Kasumi-1 (cell line): ENCODE measurements at places on chromosomes 12 and 14.

DNA sequence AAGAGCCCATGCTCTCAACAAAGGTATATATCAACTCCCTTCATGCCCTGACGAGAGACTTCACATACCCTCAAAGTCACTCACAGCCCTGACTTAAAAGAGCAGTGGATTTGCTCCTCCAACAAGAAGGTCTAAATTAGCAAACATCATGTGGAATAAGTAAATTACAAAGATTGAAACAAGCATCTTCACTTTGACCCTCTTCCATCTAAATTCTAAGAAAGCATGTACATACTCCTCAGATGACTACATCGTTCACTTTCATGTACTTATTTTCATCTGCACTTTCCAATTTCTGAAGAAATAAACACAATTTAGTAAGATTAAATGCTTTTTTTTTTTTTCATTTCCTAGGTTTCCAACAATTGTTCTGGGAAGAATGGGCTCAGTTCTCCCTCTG, 38.6 kb upstream of the KRR1 start:
- no peak for DNase-seq

- DNase-seq: no peak
Observed at GRCh38 chr12:85516667-85517325, 236.8 kb downstream of the ALX1 start.

GRCh38 chr12:10615532-10615931, 2.1 kb upstream of the MAGOHB start:
- no peak for DNase-seq

DNA sequence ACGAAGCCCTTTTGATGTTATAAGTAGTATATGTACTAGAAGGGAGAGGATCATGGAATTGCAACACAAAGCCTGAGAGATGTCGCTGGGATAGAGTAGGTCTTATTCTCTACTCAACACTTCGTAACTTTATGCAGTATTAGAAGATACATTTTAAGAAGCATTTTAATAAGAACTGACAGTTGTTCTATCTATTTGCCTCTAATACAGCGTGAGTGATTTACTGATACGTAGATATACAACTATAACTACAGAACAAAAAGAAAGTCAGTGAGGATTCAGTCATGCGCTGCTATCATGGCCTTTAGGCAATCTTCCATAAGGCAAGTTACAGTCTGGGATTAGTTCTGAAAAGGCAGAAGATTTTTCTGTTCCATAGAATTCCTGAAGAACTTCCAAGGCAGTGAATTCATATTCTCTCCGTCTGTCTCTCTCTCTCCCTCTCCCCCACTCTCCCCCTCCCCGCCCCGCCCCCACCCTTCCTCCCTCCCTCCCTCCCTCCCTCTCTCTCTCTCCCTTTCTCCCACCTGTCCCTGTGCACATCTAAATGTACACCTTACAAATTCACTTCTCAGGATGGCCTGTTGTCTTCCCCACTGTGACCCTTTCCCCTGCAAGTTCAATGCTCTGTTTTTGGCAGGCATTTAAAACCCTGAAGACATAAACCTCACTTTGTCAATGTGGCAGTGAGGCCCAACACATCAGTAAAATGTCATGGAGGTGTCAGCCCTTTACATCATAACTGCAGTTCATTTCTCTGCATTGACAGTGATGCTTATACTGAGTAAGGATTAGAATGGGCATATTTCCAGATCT, 470.6 kb downstream of the EGLN3 start:
- DNase-seq: no peak

GRCh38 chr12:52399756-52400155, 6.4 kb downstream of the KRT82 start:
- DNase-seq: no peak

DNA sequence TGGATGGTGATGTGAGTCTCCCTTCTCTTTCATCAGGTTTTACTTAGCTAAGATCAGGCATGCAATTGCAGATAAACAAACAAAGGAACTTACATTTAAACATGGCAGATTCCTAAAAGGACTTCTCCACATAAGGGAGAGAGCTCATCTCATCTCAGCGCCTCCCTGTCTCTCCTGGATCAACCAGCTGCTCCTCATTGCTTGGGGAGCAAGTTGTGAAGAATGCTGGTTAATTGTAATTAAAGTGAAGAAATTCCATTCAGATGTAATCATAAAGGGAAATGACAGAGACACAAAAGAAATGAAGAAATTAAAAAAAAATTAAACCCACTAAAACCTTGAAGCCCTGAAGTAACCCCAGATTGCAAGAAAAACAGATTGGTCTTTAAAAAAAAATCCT, 104.4 kb upstream of the DIO2 start:
- DNase-seq: no peak

DNA sequence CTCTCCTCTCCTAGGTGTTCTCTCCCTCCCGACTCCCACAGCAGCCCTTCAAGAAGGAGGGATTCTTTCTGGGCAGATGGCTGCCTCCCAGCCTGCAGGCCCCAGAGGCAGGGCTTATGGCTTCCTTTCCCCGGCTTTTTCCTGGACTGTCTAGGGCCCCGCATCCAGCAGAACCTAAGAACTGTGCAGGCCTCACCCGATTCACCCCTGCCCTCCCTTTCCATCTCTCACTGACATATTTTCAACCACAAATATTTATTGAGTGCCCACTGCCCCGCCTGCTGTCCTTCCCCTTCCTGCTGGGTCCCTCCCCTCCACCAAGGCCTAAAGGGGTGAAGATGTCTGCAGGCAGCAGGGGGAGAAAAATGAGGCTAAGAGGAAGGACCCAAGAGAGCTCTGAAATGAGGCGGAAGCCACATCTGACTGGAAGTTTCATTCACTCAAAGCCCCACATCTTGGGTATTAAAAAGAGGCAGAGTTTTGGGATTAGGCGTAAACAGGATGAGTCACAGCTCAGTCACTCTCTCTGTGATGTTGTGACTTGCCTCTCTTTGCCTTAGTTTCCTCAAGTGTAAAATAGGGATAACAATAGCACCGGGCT, 2.9 kb downstream of the SCNN1A start:
- peak; percentile 77 for DNase-seq

DNA sequence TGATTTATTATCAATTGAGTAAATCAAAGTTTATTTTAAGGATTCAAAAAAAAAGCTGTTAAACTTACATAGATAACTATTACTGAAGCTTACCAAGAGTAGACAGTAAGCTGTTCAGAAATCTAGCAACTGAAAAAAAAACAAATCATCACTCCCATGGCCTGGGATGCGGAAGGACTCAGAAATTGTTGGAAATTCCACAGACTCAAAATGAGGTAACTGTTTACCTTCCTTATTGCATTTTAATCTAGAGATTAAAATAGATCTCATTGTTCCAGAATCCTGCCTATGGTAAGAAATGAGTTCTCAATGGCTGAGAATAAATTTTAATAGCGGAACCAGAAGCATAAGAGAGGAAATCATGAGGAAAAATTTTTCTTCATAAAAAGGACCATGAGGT, 87.2 kb downstream of the PPM1H start:
- DNase-seq: no peak

GRCh38 chr14:75234173-75235115, 44.2 kb upstream of the FOS start:
- DNase-seq: peak; percentile 66

DNA sequence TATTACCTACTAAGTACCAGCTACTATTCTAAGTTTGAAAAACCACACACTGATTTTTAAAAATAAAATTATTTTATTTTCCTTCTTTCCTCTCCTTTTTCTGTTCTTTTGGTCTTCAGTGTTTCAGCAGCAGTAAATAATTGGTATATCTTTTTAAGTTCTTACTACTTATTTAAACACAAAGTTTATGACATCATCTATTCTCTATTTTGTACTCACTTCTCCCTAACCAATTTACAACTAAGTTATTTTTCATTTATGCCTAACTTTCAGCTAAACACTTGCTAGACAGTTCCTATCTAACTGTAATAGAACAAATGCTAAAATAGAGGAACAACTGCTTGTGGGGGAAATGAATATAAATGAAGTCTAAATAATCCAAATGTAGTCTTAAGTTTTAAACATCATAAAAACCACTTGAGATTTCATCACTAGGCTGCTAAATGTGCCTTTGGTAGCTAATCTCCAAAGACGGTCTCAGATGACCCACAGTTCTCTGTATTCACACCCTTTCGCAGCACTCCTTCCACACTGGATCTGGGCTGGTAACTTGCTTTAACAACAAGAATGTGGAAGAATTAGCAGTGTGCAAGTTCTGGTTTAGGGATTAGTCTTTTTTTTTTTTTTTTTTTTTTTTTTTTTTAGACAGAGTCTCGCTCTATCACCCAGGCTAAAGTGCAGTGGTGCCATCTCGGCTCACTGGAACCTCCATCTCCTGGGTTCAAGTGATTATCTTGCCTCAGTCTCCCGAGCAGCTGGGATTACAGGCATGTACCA, 41.0 kb downstream of the TFCP2 start:
- peak; percentile 11 for DNase-seq

GRCh38 chr12:12022306-12022936, 48.3 kb upstream of the BCL2L14 start:
- DNase-seq: no peak

DNA sequence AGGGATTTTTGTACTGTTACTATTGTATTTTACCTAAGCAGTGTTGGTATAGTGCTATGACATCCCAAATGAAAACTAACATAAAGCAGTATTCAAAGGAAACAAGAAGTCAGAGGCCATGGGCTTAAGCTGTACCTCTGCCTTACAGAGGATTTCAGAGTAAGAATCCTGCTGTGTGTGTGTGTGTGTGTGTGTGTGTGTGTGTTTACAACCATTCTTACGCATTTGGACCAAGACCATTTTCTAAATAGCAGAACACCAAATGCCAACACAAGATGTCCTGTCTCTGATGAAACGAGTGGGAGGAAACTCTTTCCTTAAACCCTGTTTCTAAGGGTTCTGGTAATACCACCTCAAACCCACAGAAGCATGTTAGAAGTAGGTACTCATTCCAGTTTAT, 64.4 kb downstream of the PPP1R36 start:
- no peak for DNase-seq

DNA sequence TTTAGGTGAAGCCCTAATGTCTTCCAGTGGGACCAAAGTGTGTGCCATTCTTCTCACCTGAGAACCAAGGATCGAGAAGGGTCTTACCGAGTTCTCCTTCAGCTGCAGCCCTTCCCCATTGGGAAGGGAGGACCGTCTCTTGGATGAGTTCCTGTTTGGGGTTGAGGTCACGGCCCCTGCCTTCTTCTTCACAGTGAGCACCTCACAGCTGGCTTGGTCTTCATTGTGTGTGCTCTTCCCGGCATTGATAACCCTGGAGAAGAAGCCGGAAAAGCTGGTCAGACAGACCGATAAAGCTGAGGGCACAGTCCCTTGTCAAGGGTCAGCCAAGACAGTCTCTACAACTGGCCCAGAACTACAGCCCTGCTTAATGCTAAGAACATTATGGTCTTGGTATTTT, 102.9 kb downstream of the PPM1H start:
- no peak for DNase-seq

GRCh38 chr14:99272632-99272898, 568 bp upstream of the BCL11B start:
- DNase-seq: no peak

- no peak for DNase-seq
Observed at GRCh38 chr12:109617491-109617890, 43.9 kb downstream of the MVK start.

DNA sequence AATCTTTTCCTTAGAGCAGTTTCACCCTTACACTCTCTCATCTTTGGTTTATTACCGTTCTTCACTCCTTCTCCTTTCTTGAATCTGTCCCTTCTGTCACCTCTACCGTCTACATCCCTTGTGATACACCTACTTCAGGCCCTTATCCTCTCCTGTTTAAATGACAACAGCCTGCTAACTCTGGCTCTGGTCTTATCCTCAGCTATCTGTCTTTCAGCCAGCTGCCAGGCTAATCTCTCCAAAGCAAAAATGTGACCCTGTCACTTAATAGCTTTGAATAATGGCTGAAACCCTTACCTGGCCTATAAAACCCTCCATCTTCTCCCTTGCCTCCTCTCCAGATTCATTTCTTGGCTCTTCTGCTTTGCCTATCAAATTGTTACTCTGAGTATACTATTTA, 32.3 kb downstream of the BEST3 start:
- DNase-seq: no peak

GRCh38 chr14:32374155-32374554, 45.1 kb downstream of the AKAP6 start:
- DNase-seq: no peak

- DNase-seq: no peak
Observed at GRCh38 chr14:90040411-90040810, 21.4 kb upstream of the KCNK13 start.

DNA sequence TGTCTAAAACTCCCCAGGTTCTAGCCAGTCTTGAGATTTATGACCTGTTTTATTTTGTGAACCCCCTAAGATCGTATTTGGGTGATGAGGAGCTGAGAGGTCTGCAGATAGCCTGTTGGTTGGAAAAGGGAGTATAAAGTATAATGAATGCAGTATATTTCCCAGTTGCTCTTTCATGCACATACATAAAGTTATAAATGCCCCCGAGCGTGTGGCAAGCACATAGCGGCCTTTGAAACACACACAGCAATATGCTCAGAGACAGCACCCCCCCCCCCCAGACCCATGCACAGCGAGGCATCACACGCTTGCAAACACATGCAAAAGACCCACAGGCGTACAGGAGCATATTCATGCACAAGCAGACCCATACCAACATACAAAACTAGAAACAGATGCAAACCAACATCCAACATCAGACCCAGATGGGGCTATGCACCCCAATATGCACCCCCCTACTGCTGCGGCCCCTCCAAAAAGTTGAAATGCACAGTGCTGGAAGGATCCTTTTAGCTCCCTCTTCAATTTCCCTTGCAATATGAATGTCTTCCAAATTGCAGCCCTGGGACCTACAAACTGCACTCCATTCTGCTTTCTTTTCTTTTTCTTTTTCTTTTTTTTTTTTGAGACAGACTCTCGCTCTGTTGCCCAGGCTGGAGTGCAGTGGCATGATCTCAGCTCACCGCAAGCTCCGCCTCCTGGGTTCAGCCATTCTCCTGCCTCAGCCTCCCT, 82.2 kb upstream of the TBX3 start:
- no peak for DNase-seq

DNA sequence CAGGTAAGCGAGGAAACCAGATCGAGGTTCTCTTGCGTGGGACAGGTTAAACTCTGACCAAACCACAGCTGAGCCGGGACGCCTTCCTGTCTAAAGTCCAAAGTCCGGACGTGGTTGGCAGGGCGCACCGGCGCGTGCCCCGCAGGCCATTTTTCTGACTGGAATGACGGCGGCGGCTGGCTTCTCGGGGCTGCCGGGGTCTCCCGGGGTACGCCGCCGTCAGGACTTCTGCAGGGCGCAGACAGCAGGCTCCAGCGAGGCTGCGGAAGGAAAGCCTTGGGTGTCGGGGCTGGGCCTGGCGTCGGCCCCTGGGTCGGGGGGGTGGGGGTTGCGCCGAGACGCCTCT, 32.8 kb downstream of the MIA2 start:
- no peak for DNase-seq

DNA sequence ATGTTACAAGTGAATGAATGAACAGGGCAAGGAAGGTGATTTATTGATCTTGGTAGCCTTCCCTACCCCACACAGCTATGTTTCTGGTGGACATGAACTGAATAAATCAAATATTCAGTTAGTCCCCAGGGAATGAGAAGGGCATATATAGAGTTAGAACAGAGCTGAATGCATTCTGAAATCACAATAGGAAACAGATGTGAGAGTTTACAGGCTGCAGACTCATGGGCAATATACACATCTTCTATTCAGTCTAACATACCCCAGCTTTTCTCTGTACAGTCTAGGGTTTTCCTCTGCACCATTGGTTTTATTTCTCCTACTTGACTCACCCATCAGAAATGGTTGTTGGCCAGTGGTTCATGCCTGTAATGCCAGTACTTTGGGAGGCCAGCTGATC, 7.3 kb upstream of the STX2 start:
- DNase-seq: no peak

GRCh38 chr12:12715459-12716150, 1.6 kb upstream of the CDKN1B start:
- DNase-seq: peak; percentile 27

GRCh38 chr14:37665951-37666350, 70.5 kb downstream of the TTC6 start:
- DNase-seq: no peak
